ENCODE measurements at places on chromosomes 6 and 20.

DNA sequence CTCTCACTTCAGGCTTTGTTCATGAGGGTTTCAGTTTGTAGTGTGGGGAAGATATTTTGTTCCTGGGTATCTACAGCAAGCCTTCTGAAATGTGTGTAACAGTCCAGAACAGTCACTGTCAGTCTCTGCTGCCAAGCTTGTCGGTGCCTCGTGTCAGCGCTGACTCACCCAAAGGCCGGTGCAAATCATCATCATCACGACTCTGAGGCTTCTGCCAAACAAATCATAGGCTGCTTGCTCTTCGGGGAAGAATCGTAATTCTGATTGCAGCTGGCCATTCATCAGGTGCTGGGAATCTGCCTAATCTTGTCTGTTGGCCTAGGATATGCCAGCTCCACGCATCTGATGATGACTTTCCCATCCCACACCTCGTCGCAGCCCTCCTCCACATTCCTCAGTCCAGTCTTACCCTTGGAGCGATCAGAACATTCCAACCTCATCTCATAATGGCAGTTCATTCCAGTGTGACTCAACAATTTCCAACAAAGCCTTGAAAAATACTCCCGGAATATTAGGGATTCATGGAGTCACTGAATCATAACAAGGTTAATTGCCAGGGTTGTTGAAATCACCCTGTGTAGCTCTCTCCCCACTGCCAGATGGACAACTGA, 40.9 kb downstream of the ALDH8A1 start:
- peak; percentile 58 for DNase-seq

DNA sequence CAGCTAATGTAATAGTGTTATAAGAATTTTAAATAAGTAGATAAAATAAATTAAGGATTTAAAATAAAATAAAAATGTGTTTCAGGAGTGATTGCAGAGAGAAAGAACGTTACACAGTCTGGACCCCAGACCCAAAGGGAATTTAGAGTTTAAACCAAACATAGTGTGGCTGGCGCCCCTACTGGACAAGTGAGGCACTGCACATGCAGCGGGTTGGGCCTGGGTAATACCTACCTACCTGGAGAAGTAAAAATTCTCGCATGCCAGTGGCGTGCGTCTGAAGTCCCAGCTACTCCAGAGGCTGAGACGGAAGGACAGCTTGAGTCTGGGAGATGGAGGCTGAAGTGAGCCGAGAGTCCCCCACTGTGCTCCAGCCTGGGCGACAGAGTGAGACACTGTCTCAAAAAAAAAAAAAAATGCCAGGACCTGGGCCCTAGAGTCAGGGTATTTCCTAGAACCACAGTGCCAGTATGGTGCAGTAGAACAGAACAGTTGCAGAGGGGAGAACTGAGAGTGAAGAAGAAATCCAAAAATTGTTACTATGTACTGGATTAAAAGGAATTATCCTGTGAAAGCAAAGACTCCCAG, 71.4 kb upstream of the TCF21 start:
- peak; percentile 29 for DNase-seq

DNA sequence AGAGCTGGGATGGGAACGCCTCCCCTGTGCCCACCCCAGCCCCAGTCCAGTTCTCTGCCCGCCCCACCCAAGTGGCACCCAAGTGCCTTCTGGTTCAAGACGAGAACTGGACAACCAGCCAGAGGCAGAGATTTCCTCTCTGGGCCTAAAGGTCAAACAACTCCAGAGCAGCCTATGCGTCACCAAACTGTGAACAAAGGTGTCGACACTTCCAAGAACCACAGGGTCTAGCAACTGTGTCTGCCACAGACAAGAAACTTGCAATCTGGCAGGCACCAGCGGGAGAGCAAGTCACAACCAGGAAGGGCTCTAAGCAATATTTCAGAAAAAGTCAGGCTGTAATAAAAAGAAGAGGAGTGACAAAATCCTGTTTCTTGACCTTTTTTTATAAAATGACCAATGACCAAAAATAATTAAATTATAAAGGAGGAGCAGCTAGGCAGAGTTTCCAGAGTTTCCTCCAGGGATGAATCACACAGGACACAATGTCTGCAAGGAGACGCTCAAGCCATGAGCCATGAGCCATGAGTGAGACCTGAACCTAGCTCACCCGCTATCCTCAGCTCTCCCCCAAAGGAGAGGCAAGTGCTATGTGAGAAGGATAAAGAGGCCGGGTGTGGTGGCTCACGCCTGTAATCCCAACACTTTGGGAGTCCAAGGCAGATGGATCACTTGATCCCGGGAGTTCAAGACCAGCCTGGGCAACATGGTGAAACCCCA, 11.1 kb downstream of the EDEM2 start:
- DNase-seq = no peak

DNA sequence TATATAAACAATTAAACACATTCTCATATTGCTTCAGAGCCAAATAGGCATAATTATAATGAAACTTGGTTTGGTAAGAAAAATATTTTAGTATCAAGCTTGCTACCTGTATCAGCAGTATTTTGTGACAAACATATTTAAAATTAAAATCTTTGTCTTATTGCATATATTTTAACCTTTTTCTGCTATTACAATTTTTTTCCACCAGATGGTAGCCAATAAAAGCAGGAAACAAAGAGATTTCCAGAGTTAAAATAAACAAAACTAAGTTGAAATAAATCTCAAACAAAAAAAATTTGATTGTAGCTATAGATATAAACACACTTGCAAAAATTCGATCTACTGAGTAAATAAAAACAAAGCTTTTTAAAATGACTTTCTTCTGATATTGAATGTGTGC, 491.3 kb upstream of the GJE1 start:
- DNase-seq = no peak

GRCh38 chr20:51353491-51353890, 189.0 kb downstream of the NFATC2 start:
- DNase-seq = no peak

DNA sequence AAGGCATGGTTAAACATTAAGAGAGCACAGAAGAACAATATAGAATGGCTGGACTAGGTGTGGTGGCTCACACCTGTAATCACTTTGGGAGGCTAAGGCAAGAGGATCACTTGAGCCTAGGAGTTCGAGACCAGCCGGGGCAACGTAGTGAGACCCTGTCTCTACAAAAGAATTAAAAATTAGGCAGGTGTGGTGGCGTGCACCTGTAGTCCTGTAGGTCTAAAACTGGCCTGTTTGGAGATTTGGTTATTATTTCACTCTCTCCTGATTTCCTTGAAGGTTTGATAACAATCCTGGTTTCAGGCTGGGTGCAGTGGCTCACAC, 15.6 kb downstream of the SRSF6 start:
- no peak for DNase-seq

GRCh38 chr6:133040094-133040802, 200.9 kb upstream of the EYA4 start:
- DNase-seq = peak; percentile 40

- no peak for DNase-seq
These were observed 128.6 kb upstream of the BACH2 start for GRCh38 chr6:90425161-90425641.

GRCh38 chr6:132499757-132500156, 13.2 kb downstream of the STX7 start:
- peak; percentile 11 for DNase-seq

GRCh38 chr6:163201855-163202254, 212.7 kb upstream of the QKI start:
- no peak for DNase-seq

GRCh38 chr6:88785478-88785877, 177.9 kb downstream of the RNGTT start:
- no peak for DNase-seq

- DNase-seq = no peak
These were observed 5.0 kb upstream of the HDDC2 start for GRCh38 chr6:125306756-125307149.

DNA sequence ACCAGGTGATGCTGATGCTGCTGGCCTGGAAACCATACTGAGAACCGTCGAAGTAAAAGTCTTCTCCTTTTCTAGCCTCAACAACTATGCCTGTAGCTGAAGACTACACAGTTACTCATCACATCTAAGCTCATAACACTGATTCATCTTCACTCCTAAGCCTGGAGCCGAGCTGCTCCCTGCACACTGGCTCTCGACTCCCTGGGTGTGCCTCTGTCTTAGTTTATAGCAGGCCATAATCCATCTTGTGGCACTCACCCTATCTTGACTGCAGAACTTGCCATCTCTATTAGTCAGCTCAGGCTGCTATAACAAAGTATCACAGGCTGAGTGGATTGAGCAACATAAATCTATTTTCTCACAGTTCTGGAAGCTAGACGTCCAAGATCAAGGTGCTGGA, 191.0 kb downstream of the UNC5CL start:
- no peak for DNase-seq
